ENCODE measurements at places on chromosomes 2 and 18. TPM values are rescaled to one million over a fixed set of nuclear protein-coding genes. Genes with fewer than 3 reads are reported as not detected.

The TYMS gene
- polyA plus RNA-seq, result 45.4 TPM

The ACTR3 gene
- 479 TPM for polyA plus RNA-seq

- DNase-seq, result no peak
- no peak overlapping the region for H3K4me3 ChIP-seq
- peaks cover 2% of the 10 kb centered on the region for H3K4me1 ChIP-seq
- H3K36me3 ChIP-seq, result no peaks in the 10 kb centered on the region
- H3K27me3 ChIP-seq, result no peaks in the 10 kb centered on the region
- H3K27ac ChIP-seq, result no peak overlapping the region
Observed at GRCh38 chr2:144580521-144581161, 60.7 kb upstream of the ZEB2 start.

DNA sequence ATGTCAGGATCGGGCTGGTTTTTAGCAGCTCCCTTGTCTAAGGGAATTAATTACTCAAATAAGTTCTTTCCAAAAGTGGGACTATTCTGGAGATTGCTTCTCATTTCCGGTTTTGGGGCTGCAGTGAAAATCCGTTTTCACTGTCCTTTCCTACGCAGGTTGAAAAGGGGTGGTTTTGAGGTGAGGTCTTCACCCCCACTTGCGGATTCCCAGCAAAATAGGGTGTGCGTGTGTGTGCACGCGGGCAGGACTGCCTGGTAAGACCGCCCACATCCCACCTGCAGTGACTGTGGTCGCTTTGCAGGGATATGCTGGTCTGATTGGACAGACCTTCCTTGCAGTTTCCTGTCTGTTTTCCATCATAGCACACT, 472 bp upstream of the PLEKHM3 start:
- H3K27me3 ChIP-seq, result no peaks in the 10 kb centered on the region
- no peak for DNase-seq
- peak overlapping the region; percentile 53 for H3K27ac ChIP-seq
- H3K4me1 ChIP-seq, result no peaks in the 10 kb centered on the region
- no peaks in the 10 kb centered on the region for H3K36me3 ChIP-seq

- no peak overlapping the region for H3K27ac ChIP-seq
- H3K4me3 ChIP-seq, result no peak overlapping the region
- no peaks in the 10 kb centered on the region for H3K27me3 ChIP-seq
- H3K4me1 ChIP-seq, result no peaks in the 10 kb centered on the region
- no peaks in the 10 kb centered on the region for H3K36me3 ChIP-seq
- no peak for DNase-seq
Observed at GRCh38 chr2:98546186-98546585, 62.1 kb downstream of the COA5 start.

DNA sequence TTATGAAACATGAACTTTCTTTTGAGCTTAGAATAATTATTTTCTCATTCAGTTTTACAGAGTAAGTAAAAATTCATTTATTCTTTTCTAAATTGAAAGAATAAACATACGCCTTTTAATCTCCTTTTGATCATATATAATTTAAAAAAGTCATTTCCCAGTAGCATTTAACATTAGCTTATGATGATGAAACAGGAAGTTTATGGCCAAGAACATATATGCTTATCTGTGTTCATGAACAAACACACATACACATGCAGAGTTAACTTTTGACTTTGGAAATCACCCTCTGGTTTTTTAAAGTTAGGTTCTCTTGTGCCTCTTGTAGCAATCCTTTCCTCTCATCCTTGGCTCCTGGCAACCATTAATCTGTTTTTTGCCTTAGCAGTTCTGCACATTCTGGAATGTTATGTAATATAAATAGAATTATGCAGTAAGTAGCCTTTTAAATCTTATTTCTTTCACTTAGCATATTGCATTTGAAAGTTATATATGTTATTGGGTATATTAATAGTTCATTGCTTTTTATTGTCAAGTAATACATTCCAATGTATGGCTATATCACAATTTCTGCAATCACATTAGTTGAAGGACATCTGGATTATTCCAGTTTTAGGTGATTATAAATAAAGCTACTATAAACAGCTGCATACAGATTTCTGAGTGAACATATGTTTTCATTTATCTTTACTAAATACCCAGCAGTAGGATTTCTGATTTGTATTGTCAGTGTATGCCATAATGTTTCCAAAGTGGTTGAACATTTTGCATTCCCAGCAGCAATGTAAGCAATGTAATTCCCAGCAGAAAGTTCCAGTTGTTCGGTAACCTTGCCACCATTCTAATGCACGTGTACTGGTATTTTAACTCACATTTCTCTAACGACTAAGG, 210.3 kb downstream of the ZRANB3 start:
- H3K4me1 ChIP-seq, result no peaks in the 10 kb centered on the region
- peak; percentile 11 for DNase-seq
- H3K27me3 ChIP-seq, result no peaks in the 10 kb centered on the region
- H3K27ac ChIP-seq, result no peak overlapping the region

Data from fibroblast of lung (primary cell).